Gastroesophageal sphincter (tissue), 4 donors: ENCODE measurements at places on chromosomes 4 and X.

GRCh38 chrX:20347481-20347880, 80.8 kb upstream of the RPS6KA3 start:
- no peak for ATAC-seq

GRCh38 chrX:116009861-116010710, 160.5 kb upstream of the AGTR2 start:
- ATAC-seq = no peak

DNA sequence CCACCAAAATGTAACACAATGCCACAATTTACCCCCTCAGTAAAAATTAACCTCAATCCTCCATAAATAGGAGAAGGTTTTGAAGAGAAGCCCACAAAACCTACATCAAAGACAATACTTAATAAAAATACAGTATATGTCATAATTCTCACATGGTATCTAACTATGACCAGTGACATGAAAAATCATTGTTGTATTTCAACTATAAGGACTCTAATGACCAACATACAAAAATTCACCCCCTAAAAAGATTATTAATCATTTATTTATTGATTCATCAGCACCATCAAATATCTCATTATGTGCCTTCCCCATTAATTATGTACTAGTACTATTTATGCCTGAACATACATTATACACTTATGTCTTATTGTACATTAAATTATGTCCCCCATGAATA, 77.1 kb upstream of the ZMAT1 start:
- no peak for ATAC-seq

- ATAC-seq = no peak
These were observed 57.5 kb downstream of the GPR82 start for GRCh38 chrX:41781500-41781899.

DNA sequence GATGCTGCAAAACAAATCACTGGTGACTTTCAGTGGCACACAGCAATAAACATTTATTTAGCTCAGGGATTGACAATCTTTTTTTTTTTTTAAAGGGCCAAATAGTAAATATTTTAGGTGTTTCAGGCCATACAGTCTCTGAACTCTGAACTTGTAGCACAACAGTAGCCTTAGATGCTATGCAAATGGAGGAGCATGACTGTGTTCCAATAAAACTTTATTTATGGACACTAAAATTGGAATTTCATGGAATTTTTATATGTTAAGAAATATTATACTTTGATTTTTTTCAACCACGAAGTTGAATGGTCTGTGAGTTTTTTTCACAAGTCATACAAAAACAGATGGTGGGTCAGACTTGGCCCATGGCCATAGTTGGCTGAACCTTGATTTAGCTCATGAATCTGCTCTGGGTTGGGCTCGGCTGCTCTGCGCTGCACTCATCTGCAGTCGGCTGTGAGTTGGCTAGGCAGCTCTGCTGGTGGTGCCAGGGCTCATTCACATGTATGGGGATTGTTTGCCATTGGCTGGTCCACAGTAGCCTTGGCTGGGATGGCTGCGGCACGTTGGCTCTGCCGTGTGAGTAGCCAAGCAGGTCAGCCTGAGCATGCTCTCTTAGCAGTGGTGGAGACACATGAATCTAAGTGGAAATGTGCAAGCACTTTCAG, 231.7 kb upstream of the PGRMC2 start:
- no peak for ATAC-seq

- no peak for ATAC-seq
These were observed 95.6 kb downstream of the MID1IP1 start for GRCh38 chrX:38896724-38897298.

GRCh38 chr4:147362938-147363337, 118.0 kb upstream of the EDNRA start:
- no peak for ATAC-seq

- no peak for ATAC-seq
These were observed 51.5 kb downstream of the SLC2A9 start for GRCh38 chr4:9969526-9970398.

- ATAC-seq = no peak
These were observed 8.8 kb downstream of the GPRIN3 start for GRCh38 chr4:89298788-89299152.

- no peak for ATAC-seq
These were observed 20.6 kb downstream of the ZBTB33 start for GRCh38 chrX:120271218-120271617.

DNA sequence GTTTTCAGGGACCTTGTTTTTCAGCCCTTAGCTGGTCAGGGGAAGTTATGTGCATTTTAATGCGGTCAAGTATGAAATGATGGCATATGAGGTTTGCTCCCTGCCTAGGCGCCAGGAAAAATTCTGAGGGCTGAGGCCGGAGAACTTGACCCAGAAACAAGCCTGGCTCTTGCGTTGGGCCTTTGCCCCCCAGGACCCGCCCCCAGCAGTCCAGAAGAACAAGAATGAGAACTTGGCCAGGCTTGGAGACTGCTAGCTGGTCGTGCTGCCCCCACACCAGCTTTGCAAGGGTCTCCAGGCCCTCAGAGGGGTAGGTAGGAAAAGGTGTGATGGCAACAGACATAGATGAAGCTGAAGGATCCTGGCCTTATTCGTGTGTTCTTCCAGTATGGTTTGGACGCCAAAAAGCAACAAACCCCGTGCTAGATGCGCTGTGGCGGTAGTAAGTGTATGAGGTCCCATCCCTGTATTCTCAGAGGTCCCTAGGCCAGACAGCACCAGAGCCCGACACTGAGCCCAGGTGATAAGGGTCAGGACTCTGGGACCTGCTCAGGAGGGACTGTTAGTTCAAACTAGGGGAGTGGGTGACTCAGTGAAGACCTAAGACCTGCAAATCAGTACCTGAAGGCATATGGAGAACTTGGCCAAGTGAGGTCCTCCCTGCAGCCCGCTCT, 10.5 kb downstream of the NKX3-2 start:
- ATAC-seq = no peak

GRCh38 chrX:63764946-63765345, 20.1 kb downstream of the ARHGEF9 start:
- no peak for ATAC-seq

GRCh38 chrX:15952212-15952611, 97.6 kb upstream of the AP1S2 start:
- ATAC-seq = no peak

- peak; percentile 97 for ATAC-seq
These were observed at the start of gene LAMP2 for GRCh38 chrX:120468825-120469525. LAMP2 (minus strand) TSS chrX:120469296; CDS start chrX:120469169, 127 bp downstream.

- ATAC-seq = no peak
These were observed 332.3 kb downstream of the PTTG2 start for GRCh38 chr4:38292529-38292928.

- no peak for ATAC-seq
These were observed 724.8 kb upstream of the FTHL17 start for GRCh38 chrX:31796624-31797023.

GRCh38 chrX:10176121-10177003, 19.6 kb downstream of the CLCN4 start:
- ATAC-seq = no peak

- no peak for ATAC-seq
These were observed 58.3 kb downstream of the PCGF3 start for GRCh38 chr4:763922-764321.

GRCh38 chr4:74365761-74366160, 816 bp downstream of the EREG start:
- ATAC-seq = no peak

DNA sequence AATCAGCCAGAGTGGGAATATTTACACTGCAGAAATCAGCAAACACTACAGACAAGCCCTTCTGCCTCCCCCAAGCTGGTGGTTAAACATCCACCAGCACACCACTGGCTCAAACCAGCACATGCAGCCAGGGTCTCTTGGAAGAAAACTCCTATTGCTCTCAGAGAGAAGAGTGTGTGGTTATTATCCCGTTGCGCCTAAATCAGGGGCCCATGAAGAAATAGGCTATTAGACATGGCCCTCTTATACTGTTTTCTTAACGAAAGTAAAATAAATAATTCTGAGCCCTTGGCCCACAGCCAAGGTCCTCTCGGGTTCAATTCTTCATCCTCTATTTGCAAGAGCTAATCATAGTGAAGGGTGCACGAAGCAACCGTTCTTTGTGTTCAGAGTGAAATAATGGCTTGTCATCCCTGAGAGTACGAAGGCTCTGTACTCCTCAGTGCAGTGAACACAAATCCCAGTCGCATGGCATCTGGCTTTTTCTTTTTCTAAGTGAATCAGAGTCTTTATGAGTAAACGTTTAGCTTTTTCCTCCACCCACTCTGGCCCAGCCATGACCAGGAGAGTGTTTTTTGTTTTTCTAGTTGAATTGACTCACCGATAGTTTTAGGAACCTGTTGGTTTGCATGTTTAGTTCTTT, 33.4 kb upstream of the RBM47 start:
- no peak for ATAC-seq
